ENCODE measurements at places on chromosomes 12 and 14. TPM values are rescaled to one million over a fixed set of nuclear protein-coding genes. Genes with fewer than 3 reads are reported as not detected.

HSPB8 gene
- not detected for total RNA-seq

FOXN4 gene
- not detected for total RNA-seq

ENDOU gene
- not detected for total RNA-seq

POLE2 gene
- total RNA-seq = 2.0 TPM

KLHL33 gene
- total RNA-seq = 0.57 TPM

RFLNA gene
- not detected for total RNA-seq

A2ML1 gene
- total RNA-seq = not detected

CLEC7A gene
- not detected for total RNA-seq

FLVCR2 gene
- 3.8 TPM for total RNA-seq

ANKRD52 gene
- total RNA-seq = 43.9 TPM

PARP2 gene
- 22.9 TPM for total RNA-seq

C1QL4 gene
- not detected for total RNA-seq

NTF3 gene
- not detected for total RNA-seq

EID3 gene
- total RNA-seq = 13.6 TPM

ACOT2 gene
- 11.5 TPM for total RNA-seq

SLCO1B1 gene
- not detected for total RNA-seq

TAS2R19 gene
- 3.9 TPM for total RNA-seq

NPC2 gene
- 40.9 TPM for total RNA-seq

TAS2R31 gene
- total RNA-seq = 3.2 TPM

ANKRD33 gene
- not detected for total RNA-seq

KCNC2 gene
- not detected for total RNA-seq

RDH16 gene
- total RNA-seq = 1.6 TPM

RNF212B gene
- total RNA-seq = not detected

FAIM2 gene
- total RNA-seq = not detected

EIF2S1 gene
- total RNA-seq = 50.7 TPM

C3AR1 gene
- total RNA-seq = 2.0 TPM

EML5 gene
- 7.5 TPM for total RNA-seq

CMKLR1 gene
- total RNA-seq = 0.27 TPM

TAS2R43 gene
- 0.91 TPM for total RNA-seq

HOXC11 gene
- not detected for total RNA-seq

ENO2 gene
- total RNA-seq = 141 TPM

SLC5A8 gene
- not detected for total RNA-seq

VPS33A gene
- total RNA-seq = 29.5 TPM

IGF1 gene
- total RNA-seq = 0.05 TPM

DYRK2 gene
- 206 TPM for total RNA-seq

KLRC4 gene
- total RNA-seq = 57.6 TPM

PPP4R4 gene
- total RNA-seq = 0.52 TPM

LMNTD1 gene
- total RNA-seq = not detected

MYRFL gene
- not detected for total RNA-seq

KRT3 gene
- not detected for total RNA-seq

FRMD6 gene
- 4.1 TPM for total RNA-seq

PMCH gene
- total RNA-seq = not detected

GUCY2C gene
- total RNA-seq = not detected

AP1G2 gene
- 483 TPM for total RNA-seq

LTBP2 gene
- 0.55 TPM for total RNA-seq

SYCP3 gene
- 0.71 TPM for total RNA-seq

PAPLN gene
- 0.10 TPM for total RNA-seq

RASSF9 gene
- not detected for total RNA-seq

DIO2 gene
- total RNA-seq = not detected

TEX22 gene
- 7.5 TPM for total RNA-seq

SLC6A13 gene
- total RNA-seq = 1.1 TPM

GARIN6 gene
- total RNA-seq = not detected

PRPH gene
- total RNA-seq = not detected

AGAP2 gene
- total RNA-seq = 54.4 TPM

KRT79 gene
- total RNA-seq = not detected

RNASE3 gene
- not detected for total RNA-seq

ATL1 gene
- total RNA-seq = 3.6 TPM

NXPH4 gene
- 0.41 TPM for total RNA-seq

STXBP6 gene
- total RNA-seq = not detected

PAX9 gene
- total RNA-seq = not detected
